ENCODE measurements at places on chromosomes 11 and 22.

- DNase-seq, result no peak
Measured at GRCh38 chr11:91906871-91907624, 317.6 kb upstream of the FAT3 start.

DNA sequence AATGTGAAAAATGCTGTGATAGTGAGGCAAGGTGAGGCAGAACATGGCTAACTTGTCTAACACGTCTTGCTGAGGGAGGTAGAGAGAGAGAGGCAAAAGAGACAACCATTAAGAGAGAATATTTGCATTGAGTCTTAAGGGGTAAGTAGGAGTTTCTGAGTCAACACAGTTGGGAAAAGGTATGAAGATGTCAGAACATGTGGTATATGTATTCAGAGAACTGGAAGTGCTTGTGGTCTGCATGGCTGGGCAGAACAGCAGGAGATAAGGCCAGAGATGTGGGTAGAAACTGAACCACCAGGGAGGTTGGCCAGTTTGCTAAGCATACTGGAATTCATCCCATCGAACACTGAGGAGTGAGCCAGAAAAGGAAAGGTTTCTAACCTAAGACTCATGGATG is 25.0 kb upstream of the SLC5A1 start:
- no peak for DNase-seq

GRCh38 chr11:110293389-110293788 is 3.0 kb downstream of the RDX start:
- DNase-seq, result no peak

DNA sequence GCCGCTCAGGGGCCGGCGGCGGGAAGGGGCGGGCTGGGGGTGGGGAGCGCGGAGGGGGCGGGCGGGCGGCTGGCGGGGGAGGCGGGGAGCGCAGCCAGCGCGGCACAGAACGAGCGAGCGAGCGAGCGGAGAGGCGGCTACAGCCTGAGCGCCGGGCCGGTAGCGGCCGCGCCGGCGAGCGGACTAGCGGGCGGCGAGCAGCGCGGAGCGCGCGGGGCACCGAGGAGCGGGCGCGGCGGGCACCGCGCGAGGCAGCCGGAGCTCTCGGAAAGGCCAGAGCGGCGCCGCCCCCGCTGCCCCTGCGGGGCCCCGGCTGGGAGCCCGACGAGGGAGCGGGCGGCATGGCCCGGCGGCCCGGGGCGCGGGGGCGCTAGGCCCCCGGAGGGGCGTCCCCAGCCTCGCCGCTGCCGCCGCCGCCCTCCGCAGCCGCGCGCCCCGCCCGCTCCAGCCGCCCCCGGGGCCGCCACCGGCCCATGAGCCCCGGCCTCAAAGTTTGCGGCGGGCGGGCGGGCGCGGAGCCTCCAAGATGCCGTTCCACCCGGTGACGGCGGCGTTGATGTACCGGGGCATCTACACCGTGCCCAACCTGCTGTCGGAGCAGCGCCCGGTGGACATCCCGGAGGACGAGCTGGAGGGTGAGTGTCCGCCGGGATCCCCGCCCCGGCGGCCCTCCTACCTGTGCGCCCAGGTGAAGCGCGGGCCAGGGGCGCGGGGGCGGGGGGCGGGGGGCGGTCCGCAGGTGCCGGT is at the start of gene CABP7:
TSS of gene CABP7 (plus strand) at position 105 of the 747 bp plus-strand sequence. CDS start at position 527, 422 bp downstream.
- DNase-seq, result no peak

DNA sequence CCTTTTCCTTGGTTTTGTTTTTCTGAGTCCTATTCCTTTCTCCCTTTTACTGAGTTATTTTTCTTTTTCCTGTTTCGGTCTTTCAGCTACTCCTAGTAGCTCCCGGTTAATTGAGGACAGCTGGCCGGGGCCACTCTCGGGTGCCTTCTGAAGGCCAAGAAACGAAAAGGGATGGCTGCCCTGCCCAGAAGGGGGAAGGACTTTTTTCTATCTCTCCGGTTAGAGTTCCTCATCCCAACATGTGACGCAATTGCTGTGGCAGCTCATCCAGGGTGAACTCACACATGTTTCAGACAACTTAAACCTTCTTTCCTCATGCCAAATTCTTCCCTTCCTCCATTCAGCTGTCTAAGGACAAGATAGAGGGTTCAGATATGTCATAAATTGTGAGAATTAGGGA is 83.6 kb downstream of the PIWIL4 start:
- peak; percentile 63 for DNase-seq

DNA sequence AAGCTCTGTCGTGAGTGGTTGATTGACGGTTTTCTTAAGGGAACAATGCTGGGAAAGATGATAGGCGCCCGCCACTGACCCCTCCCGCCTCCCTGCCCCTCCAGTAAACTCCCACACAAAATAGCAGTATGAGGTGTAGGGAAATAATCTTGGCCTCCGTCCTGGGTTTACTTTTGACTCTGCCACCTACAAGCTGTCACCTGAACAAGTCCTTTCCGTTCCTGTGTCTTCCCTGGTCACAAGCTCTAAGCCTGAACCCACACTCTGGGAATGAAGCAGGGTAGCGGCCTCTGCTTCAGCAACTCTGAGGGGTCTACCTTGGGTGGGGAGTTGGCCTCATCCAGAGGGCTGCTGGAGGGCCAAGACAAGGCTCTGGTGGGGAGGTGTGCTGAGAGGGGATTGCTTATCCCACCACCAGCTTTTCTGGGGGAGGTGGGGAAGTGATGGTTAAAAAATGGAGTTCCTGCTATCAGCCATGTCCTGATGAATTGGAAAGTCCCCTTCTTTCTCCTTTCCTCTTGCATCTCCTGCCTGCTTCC is 87.8 kb downstream of the CEP164 start:
- DNase-seq, result no peak

GRCh38 chr11:3222941-3223915 is 4.6 kb upstream of the MRGPRG start:
- no peak for DNase-seq

GRCh38 chr22:41816241-41816640 is 15.8 kb downstream of the CCDC134 start:
- DNase-seq, result no peak
